T1000 (cell line): ENCODE measurements at places on chromosomes 13 and 19.

- DNase-seq, result no peak
Measured at GRCh38 chr19:7994928-7995809, 10.3 kb downstream of the ELAVL1 start.

DNA sequence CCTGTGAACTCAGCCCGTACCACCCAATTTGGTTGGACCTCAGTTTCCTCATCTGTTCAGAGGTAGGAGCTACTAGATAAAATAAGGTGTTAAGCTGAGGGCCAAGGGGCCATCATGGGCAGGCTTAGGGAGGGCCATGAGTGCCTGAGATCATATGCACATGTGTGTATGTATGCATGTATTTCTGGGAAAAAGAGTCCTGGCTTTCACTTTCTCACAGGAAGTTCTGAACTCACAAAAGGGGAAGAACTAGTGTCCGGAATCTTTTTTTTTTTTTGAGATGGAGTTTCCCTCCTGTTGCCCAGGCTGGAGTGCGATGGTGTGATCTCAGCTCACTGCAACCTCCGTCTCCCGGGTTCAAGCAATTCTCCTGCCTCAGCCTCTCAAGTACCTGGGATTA, 18.9 kb downstream of the TGFB1 start:
- DNase-seq, result no peak

DNA sequence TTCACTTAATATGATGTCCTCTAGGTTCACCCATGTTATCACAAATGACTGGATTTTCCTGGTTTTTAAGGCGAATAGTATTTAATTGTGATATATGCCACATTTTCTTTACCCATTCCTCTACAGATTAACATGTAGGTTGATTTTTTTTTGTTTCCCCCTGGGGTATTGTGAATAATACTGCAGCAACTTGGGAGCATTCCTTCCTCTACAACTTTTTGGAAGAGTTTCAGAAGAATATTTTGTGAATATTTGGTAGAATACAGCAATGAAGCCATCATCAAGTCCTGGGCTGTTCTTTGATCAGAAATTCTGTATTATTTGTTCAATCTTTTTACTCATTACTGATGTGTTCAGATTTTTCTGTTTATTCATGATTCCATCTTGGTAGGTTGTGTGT, 5.6 kb upstream of the ZNF331 start:
- DNase-seq, result no peak

- no peak for DNase-seq
Measured at GRCh38 chr19:15324791-15325519, 7.4 kb downstream of the BRD4 start.

- DNase-seq, result no peak
Measured at GRCh38 chr13:97198753-97199152, 23.4 kb upstream of the MBNL2 start.

GRCh38 chr13:20702915-20703779, at the start of gene IL17D:
TSS of gene IL17D (plus strand) at chr13:20703699. CDS start at chr13:20704002, 303 bp downstream.
- no peak for DNase-seq

- no peak for DNase-seq
Measured at GRCh38 chr13:52010890-52011631, at the start of gene ATP7B. TSS of gene ATP7B (minus strand) at chr13:52011450. CDS start at chr13:52011337, 113 bp downstream.

- peak; percentile 32 for DNase-seq
Measured at GRCh38 chr13:77595166-77595810, 59.8 kb downstream of the SCEL start.

- no peak for DNase-seq
Measured at GRCh38 chr19:6728346-6728745, 7.9 kb upstream of the C3 start.

DNA sequence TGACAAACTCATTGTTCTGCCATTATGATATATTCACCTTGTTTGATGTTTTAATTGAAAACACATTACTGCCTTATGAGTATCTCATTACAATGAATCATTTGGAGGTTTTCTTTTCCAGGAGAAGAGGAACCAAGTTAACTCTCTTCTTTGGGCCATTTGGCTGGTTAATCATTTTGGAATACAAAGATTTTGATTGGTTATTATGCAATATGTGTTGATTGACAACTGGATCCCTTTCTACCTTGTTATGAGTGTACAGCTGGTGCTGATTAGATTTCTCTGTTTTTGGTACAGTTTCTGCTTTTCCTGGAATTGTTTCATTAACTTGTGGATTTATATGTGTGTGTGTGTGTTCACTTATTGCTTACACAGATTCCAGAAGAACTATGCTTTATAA, 49.2 kb upstream of the RGCC start:
- DNase-seq, result no peak

GRCh38 chr13:66440938-66441337, 789.2 kb downstream of the PCDH9 start:
- no peak for DNase-seq
